ENCODE measurements at places on chromosomes 5 and 9.

GRCh38 chr9:112341730-112342129 is 8.3 kb upstream of the PTBP3 start:
- peak; percentile 41 for DNase-seq

DNA sequence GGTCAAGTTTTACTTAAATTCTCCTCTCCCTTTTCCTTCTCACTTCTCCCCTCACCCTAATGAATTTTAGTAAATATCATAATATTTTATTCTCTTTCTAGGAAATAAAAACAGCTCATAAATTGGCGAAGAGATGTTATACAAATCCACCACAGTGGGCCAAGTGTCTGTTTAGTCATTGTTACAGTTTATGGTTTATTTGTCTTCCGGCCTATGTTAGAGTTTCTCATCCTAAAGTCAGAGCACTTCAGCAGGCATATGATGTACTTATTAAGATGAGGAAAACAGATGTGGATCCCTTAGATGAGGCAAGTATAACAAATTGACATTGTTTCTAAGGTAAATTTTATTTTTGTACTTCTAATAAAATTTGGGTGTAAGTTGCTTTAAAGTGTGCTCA is 48.2 kb downstream of the RPS6 start:
- no peak for DNase-seq

GRCh38 chr5:171627936-171628632 is 157.5 kb upstream of the SMIM23 start:
- no peak for DNase-seq

DNA sequence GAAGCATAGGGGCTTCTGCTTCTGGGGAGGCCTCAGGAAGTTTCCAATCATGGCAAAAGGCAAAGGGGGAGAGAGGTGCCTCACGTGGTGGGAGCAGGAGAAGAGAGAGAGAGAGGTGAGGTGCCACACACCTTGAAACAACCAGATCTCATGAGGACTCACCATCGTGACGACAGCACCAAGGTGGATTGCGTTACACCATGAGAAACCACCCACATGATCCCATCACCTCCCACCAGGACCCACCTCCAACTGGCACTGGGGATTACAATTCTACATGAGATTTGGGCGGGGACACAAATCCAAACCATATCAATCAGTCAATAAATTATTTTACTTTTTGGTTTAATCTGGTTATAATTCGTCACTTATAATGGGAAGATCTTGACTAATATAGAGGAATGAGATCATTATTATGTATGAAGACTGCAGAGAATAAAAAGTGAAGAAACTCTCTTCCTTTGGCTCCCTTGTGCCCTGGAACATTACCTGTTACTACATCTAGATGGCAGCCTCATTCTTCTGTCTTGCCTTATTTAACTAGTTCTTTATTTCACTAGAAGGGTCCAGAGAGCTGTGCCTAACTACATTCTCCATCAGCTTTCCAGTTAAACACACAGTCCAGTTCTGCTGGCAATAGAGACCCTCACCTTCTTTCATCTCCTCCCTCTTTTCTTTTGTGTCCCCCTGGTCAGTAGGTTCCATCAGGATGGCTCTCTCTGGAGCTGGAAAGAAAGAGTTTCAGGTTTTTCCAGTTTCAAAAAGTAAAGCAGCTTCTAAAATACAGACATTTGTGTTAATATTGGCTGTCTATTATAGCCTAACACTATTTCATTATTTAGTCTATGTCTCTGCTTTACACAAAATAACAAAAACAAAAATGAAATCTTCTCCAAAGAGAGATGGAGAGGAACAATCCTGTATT is 21.7 kb upstream of the SPINK7 start:
- DNase-seq = peak; percentile 79
